AG09319 (cell line): ENCODE measurements at places on chromosomes 13 and 19.

DNA sequence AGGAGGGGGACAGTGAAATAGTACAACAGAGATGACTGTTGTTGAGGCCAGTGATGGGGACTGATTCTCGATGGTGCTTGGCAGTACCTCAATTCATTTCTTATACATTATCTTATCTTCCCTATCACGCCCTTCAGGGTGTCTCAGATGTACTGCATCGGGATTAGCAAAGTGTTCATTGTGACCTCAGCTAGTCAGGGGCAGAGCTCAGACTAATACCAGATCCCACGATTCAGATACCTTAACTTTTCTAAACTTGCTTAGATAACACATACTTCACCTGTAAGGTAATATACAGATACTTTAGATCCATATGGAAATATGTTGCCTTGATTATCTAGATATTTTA is 720.6 kb downstream of the EFNB2 start:
- DNase-seq = no peak

GRCh38 chr19:4584670-4585460 is 25.4 kb upstream of the SEMA6B start:
- no peak for DNase-seq

DNA sequence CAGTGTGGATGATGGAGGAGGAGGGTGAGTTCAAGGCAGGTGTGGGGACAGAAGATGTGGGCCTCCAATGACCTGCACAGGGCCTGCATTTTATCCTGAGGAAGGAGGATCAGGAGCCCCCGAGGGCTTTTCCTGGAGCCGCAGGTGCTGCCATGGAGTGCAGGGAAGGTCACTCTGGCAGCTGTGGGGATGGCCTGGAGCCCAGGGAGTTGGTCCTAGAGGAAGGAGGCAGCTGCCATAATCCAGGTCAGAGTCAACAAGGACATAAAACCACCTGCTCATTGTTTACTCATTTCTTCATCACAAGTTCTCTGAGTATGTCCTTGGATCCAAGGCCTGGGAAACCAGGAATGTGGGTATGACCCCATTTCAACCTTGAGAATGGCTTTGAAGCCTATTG is 87.2 kb downstream of the SCGB2B2 start:
- DNase-seq = no peak

DNA sequence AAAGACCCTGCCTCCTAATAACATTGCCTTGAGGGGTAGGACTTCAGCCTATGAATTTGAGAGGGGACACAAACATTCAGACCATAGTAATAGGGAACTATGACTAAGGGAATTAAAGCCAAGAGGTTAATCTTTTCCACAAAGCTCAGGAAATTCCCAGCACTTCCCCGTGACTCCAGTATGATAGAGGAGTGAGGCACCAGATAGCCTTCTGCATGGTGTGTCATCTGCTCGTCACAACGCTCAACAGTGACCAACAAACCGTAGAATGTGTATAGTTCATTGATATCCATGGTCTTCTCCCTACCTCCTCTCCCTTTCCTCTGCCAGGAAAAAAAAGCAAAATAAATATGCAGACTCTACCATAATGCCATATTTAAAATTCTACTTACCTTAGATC is 64.4 kb downstream of the B3GLCT start:
- DNase-seq = no peak
